ENCODE measurements at places on chromosomes 7 and 10. TPM values are rescaled to one million over a fixed set of nuclear protein-coding genes. Genes with fewer than 3 reads are reported as not detected.
A peak's percentile ranks its signal among the peaks of the same experiment; 100 is the strongest.

DNA sequence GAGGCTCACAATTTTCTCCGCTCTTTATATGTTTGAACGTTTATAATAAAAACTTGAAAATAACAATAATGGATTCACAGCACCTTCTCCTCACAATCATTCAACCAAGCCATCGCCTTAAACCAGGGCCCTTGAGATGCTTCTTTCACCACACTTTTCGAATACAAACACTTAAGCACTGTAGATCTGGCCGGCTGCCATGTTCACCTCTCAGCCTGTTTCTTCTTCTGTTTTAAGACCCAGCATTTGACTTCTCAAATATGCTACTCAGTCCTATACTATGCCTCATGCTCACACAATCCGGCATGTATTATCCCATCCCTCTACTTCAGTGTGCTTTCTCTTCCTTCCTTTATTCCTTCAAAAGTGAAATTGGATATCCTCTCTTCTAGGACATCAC is 280.6 kb downstream of the TFEC start:
- no peak for DNase-seq

GRCh38 chr7:39810710-39811109 is 139.3 kb upstream of the CDK13 start:
- DNase-seq = peak; percentile 47

Gene PRKCQ
- total RNA-seq = 4.6 TPM

Gene UPK3B
- total RNA-seq = not detected

Gene HACD1
- 79.9 TPM for total RNA-seq

- no peak for DNase-seq
Measured at GRCh38 chr7:136009488-136010079, 32.4 kb upstream of the MTPN start.

Gene C10orf120
- not detected for total RNA-seq

GRCh38 chr10:61078542-61079275 is 134.7 kb upstream of the RHOBTB1 start:
- DNase-seq = no peak

Gene MYL10
- not detected for total RNA-seq

DNA sequence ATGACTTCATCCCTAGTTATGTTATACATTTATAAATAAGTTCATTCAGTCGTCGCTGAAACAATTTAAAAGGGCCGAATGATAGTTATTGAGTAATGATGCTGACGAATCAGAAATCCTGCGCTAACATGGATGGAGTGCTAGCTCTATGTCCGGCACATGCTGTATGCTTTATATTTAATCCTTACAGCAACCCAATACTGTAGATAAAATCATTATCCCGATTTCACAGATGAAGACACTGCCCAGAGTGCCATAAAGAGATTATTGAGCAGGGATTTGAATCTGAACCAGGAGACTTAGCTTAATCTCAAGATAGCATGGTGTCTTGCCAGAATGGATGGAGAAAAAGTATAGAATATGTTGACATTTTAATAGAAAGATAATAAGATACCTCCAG is 1.1 kb upstream of the ICA1 start:
- no peak for DNase-seq

DNA sequence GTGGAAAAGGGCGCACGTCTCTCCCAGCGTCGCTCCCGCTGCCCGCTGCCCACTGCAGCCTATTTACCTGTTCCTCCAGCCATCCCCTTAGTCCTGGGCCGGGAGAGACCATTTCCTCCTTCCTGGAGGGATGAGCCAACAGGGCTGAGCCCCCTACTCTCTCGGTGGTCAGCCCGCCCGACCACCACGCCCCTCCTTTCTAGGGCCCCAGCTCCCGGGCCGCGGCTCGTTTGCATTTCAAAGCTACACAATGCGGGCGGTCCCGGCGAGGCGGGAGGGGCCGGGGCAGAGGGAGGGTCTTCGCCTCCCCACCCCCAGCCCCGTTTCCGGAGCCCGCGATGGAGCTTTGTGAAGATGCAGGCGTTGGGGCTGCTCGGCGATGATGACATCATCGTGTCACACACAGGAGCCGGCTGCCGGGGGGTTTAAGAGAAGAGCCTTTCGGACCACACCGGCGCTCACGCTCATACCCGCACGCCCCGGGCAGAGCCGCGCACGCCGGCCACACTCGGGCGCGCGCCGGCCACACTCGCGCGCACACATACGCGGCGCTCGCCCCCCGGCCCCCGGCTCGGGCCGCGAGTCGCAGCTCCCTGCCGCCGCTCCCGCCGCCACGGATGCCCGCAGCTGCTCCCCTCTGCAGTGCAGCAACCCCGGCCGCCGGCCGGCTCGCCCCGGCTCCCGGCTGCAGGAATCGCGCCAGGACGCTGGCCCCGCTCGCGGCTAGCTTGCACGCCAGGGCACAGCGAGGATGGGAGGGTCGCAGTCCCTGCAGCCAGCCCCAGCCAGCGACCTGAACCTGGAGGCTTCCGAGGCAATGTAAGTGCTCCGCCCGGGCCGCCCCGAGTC is 107.7 kb upstream of the BTBD16 start:
- no peak for DNase-seq

Gene SFRP5
- total RNA-seq = 31.6 TPM

DNA sequence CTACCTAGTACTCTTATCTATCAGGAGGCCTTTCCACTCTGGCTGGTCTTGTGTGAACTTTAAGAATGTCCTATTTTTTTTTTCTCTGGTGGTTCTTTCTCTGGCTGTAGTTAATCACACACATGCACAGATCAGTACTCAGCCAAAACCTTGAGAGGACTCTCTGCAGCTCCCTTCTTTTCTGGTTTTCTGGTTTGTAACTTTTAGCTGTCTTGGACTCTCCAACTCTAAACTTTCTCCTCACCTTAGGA is 54.9 kb upstream of the HELLS start:
- no peak for DNase-seq

DNA sequence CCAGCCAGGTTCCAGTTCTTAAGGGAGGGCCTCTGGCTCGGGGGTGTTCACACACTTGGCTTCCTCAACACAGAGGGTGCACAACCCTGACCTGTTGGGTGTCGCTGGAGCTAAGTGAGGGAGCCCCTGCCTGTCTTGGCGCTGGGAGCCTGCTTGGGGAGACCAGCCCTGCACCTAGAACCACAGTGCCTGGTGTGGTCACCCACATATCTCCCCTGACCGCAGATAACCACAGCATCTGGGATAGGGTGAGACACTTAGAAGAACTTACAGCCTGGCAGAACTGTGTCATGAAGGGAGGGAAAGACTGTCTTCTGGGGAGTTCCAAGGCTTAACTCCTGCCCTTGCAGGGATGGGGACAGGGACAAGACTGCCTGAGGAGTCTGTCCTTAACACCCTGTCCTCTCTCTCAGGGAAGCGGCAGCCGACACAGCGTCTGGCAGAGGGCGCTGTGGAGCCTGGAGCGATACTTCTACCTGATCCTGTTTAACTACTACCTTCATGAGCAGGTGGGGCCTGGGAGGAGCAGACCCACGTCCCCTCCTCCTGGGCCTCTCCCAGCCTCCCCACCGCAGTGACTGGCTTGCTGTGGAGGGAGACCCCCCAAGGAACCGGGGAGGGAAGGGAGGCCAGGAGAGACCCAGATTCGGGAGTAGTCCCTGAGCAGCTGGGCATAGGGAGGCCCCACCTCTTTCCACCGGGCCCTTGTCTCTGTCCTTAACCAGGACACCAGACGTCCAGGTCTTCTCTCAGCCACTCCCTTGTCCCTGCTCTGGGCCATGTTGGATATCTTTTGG is 59.0 kb downstream of the PALD1 start:
- DNase-seq = no peak

- no peak for DNase-seq
Measured at GRCh38 chr10:72241691-72242252, 25.7 kb upstream of the ASCC1 start.

GRCh38 chr7:124208642-124209041 is 175.8 kb upstream of the TMEM229A start:
- no peak for DNase-seq

DNA sequence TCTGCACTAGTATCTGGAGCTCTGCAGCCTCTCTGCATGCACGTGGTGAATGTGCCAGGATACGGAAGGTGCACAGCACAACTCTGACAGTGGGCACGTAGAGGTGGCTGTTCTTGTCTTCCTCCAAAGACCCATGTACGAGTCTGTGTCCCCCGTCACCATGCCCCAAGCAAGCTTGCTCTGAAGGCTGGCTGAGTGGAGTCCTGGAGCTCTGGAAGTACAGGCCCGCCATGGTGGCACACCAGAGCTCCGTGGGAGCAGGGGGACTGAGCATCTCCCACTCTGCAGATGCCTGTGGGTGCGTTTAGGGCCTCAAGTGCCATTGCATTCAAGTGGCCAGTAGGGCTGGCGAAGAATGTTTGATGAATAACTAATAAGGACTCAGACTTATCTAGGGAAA is 17.1 kb downstream of the BCCIP start:
- DNase-seq = no peak

DNA sequence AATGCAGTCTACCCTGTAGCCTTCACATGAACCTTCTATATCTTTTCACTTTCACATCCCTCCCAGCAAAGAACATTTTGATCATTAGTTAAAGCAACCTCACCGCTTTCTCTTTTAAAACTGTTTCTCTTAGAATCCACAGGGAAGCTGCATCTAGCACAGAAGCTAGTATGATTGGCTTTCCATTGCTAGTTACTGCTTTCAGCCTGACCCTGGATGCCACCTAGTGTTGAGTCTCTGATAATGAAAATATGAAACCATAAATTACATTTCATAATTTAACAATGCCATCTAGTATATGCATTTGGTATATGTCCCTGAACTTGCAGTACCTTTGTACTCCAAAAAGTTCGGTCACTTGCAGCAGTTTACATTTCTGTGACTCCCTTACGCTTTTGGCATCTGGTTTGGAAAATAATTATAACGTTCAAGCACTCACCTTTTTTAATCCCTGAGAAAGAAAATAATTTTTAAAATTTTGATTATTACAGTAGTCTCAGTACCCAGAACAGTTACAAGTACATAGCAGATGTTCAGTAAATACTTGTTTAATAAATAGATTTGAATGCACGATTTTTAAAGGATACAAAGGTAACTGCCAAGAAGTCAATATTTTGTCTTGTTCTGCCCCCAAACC is 22.7 kb downstream of the CISD1 start:
- no peak for DNase-seq

Gene NKX1-2
- not detected for total RNA-seq

DNA sequence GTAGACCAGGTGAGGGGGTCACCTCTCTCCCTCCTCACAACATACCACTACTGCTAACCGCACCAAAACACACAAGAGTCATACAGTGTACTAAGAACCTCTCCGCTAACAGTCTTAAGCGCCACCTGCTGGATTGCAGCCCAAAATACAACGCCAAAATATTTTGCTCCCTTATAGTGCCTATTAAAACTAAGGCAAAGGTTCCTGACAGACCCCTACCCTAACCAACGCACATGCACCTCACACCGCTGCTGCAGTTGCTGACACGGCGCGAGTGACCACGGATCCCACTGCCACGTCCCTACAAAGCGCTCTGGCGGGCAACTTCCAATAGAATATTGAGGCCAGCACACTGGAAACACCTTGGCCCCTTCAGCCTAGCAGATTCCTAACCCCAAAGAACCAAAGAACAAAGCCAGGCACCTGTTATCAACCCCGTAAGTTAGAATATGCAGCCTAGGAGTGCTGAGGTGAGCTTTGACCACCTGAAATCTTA is 563.6 kb upstream of the SEMA3D start:
- DNase-seq = no peak

GRCh38 chr10:51502124-51502523 is 197.3 kb downstream of the CSTF2T start:
- DNase-seq = no peak

DNA sequence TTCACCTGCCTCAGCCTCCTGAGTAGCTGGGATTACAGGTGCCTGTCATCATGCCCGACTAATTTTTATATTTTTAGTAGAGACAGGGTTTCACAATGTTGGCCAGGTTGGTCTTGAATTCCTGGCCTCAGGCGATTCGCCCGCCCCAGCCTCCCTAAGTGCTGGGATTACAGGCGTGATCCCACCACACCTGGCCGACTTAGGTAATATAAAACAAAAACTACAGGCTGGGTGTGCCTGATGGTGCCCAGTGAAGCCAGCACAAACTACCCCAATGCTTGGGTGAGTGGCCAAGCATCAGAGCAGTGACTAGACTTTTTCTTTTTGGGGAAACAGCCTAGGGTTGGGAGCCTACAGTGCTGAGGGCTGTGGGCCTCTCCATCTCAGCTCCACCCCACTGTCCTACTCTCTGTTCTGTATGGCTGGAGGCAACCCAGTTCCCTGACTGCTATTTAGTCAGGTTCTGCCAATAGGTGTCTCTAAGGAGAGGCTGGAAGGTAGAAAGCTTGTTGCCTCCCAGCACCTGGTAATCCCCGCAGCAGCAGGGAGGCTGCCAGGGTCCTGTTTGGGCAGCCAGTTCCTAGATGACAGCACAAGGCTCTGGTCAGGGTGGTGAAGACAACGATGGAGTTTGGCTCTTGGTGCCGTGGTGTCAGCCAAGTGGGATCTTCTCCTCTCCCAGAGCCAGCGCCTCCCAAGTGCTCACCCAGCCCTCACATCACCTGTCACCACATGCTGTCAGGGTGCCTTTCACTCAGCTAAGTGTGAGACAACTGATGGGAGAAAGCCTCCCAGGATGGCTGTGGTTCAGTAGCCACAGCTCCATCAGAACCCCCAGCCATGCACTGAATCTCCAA is 10.4 kb upstream of the NACAD start:
- no peak for DNase-seq

DNA sequence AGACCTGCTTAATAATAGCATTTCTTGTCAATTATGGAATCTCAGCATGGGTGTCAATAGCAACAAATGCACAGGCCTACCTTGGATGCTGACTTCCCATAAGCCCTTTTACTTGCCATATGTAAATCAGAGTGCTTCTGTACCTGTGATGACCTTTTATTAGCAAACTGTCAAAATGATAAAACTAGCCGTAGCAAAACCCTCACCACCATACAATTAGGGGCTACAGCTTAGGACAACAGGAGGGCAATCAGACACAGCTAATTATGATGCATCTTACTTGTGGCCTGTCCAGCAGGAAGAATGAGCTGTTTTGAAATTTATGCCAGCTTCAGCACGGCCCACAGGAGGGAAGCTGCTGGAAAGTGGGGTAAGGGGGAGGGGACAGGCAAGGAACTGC is 201.6 kb downstream of the TAX1BP1 start:
- peak; percentile 70 for DNase-seq

Gene BMI1
- 75.4 TPM for total RNA-seq

GRCh38 chr7:100589341-100589947 is 3.3 kb downstream of the FBXO24 start:
- no peak for DNase-seq

GRCh38 chr7:144027974-144028373 is 20.8 kb upstream of the OR2A5 start:
- no peak for DNase-seq

Gene ATRNL1
- total RNA-seq = 5.0 TPM

GRCh38 chr10:79182781-79183467 is 114.2 kb downstream of the ZMIZ1 start:
- DNase-seq = no peak

- no peak for DNase-seq
Measured at GRCh38 chr10:30591249-30591670, 38.3 kb downstream of the LYZL2 start.

GRCh38 chr10:85916286-85916685 is 450.3 kb downstream of the GRID1 start:
- DNase-seq = peak; percentile 88

Gene SDK1
- 7.8 TPM for total RNA-seq

GRCh38 chr10:67140641-67141040 is 214.8 kb downstream of the LRRTM3 start:
- no peak for DNase-seq

Gene TFEC
- total RNA-seq = 6.1 TPM

GRCh38 chr10:77805676-77806075 is 120.9 kb downstream of the DLG5 start:
- no peak for DNase-seq

Gene CH25H
- 2.5 TPM for total RNA-seq

Gene CHST3
- 24.1 TPM for total RNA-seq

Gene GJD4
- total RNA-seq = not detected

Gene TDRD1
- not detected for total RNA-seq

Gene NUTM2A
- 2.1 TPM for total RNA-seq

GRCh38 chr7:37083311-37084096 is 359.2 kb upstream of the AOAH start:
- peak; percentile 86 for DNase-seq

Data from esophagus muscularis mucosa (tissue), 4 donors.